ENCODE measurements at places on chromosomes 11 and 22.

DNA sequence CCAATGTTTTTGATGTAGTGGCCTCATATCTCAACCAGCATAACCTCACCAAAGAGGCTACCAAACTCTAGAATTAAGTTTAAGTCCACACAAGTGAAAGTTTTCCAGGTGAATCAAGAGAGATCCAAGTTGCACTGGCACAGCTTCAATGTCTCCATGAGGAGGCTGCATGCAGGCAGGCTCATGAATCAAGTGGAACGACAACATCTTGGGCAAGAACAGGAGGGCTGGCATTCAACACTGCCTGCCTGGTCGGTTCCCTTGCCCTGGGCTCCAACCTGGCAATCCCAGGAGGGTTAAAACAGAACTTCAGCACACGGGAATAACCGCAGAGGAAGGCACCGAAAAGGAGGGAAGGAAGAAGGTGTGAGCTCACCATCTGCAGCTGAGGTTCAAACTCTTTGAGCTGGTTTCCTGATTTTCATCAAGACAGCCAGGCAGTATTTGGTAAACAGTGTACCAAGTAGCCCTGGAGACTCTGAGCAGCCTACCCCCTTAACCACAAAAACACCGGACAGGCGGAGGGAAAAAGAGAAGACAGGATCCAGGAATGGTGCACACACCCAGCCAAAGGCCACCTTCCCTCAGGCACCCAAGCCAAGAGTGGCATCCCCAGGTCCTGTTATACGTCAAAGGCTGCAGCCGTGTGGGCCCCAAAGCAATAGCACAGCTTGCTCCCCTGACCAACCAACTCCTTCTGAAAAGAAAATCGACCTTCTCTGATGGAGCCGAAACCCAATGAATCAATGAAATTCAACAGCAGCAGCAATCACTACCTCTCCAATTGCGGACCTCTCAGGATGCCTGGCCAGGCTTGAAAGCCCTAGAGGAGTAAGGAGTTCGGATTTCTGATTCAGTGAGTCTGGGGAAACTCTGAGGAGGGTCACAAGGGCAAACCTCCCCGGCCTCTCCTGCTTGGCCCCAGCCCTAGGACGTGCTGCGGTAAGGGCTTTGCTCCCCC is 1.3 kb downstream of the PACSIN2 start:
- H3K4me1 ChIP-seq: peaks cover 9% of the 10 kb centered on the region
- peak overlapping the region; percentile 100 for H3K4me3 ChIP-seq
- H3K27me3 ChIP-seq: no peaks in the 10 kb centered on the region
- DNase-seq: peak; percentile 35

- no peak for DNase-seq
- no peak overlapping the region for H3K4me3 ChIP-seq
- H3K4me1 ChIP-seq: peaks cover 27% of the 10 kb centered on the region
- H3K36me3 ChIP-seq: peaks cover 48% of the 10 kb centered on the region
- no peaks in the 10 kb centered on the region for H3K27me3 ChIP-seq
- no peak overlapping the region for H3K27ac ChIP-seq
Observed at GRCh38 chr22:37563153-37564081, 3.1 kb downstream of the CDC42EP1 start.

DNA sequence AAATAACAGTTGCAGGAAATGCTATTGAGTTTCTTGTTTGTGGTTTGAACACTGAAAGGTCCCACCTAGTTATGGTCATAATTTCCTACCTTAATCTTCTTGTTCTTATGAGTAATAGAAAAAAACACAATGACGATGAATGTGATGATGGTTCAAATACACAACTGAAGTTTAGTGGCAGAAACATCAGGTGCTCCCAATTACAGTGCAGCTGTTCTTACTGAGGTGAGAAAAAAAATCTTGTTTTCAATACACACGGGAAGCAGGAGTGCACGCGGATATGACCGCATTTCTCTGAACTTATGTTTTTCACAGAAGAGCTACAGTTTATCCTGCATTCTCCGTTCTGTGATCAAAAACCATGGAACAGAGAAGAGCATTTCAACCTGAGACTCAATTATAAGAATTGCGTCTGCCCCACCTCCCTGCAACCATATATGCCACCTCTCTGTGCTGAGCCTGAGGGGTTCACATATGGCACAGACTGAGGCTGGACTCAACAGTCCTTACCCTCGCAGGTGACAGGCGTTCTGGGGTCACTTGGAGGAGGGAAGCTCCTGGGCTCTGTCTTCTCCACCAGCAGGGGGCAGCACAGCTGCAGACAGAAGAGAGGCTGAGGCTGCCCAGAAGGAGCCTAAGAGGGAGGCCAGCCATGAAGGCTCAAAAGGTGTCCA is 99.7 kb upstream of the IGLL5 start:
- no peak overlapping the region for H3K27ac ChIP-seq
- no peak overlapping the region for H3K4me3 ChIP-seq
- no peaks in the 10 kb centered on the region for H3K4me1 ChIP-seq
- H3K36me3 ChIP-seq: no peaks in the 10 kb centered on the region

DNA sequence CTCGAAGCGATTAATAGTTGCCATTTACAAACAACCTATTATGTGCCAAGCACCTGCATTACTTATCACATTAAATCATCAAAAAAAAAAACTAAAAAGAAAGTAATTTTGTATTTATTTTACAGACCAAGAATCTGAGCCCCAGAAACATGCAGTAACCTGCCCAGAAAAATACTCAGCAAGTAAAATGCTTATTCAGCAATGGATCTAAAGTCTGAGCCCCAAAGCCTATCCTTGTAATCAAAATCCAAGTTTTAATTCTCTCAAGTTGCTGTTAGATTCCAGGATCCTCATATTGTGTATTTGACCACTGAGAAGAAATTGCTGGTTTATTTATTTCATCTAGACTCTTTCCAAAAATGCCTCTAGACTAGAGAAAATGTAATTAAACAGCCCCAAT is 783.3 kb upstream of the API5 start:
- H3K4me3 ChIP-seq: no peak overlapping the region
- peaks cover 9% of the 10 kb centered on the region for H3K4me1 ChIP-seq
- no peaks in the 10 kb centered on the region for H3K27me3 ChIP-seq
- no peak for DNase-seq

DNA sequence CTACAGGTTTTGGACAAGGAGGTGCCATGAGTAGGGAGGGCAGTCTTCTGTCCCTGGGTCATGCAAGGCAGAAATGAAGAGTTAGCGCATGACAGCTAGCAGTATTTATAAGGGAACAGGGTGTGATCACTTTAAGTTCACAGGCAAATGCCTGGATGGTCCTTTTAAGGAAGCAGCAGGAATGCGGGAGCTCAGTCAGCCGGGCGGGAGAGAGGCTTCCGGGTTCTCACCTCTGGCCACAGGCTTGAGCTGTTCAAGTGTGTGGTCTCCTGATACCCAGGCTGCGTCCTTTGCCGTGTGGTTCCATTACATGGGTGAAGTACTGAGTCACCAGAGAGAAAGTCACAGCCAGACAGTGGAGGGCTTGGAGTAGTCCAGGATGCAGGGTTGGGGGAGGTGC is 105.4 kb downstream of the BCR start:
- H3K27me3 ChIP-seq: no peaks in the 10 kb centered on the region
- H3K36me3 ChIP-seq: peaks cover 88% of the 10 kb centered on the region
- peaks cover 8% of the 10 kb centered on the region for H3K4me1 ChIP-seq
- H3K27ac ChIP-seq: no peak overlapping the region
- H3K4me3 ChIP-seq: no peak overlapping the region
- no peak for DNase-seq

DNA sequence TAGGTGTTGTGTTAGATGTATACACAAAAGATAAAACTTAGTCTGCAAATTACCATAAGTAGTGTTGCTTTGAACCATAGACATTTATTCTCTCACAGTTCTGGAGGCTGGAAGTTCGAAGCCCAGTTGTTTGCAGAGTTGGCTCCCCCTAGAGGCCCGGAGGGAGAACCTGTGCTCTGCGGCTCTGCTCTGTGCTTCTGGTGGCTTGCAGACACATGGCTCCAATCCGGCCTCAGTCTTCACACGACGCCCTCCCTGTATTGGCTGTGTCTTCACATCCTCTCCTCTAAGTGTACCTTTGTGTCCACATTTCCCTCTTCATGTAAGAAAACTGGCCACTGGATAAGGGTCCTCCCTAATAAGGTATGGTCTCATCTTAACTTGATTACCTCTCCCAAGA is 128.4 kb downstream of the OPCML start:
- H3K27ac ChIP-seq: no peak overlapping the region
- H3K36me3 ChIP-seq: no peaks in the 10 kb centered on the region
- no peaks in the 10 kb centered on the region for H3K27me3 ChIP-seq
- no peak overlapping the region for H3K4me3 ChIP-seq

GRCh38 chr11:65862941-65863888 is 3.0 kb downstream of the MUS81 start:
- peaks cover 8% of the 10 kb centered on the region for H3K4me1 ChIP-seq
- no peak overlapping the region for H3K4me3 ChIP-seq
- peaks cover 65% of the 10 kb centered on the region for H3K36me3 ChIP-seq
- no peak overlapping the region for H3K27ac ChIP-seq
- H3K27me3 ChIP-seq: no peaks in the 10 kb centered on the region

- H3K4me1 ChIP-seq: no peaks in the 10 kb centered on the region
- H3K27ac ChIP-seq: no peak overlapping the region
- no peaks in the 10 kb centered on the region for H3K36me3 ChIP-seq
- no peaks in the 10 kb centered on the region for H3K27me3 ChIP-seq
Observed at GRCh38 chr11:87275176-87275575, 237.4 kb downstream of the TMEM135 start.

- H3K4me3 ChIP-seq: no peak overlapping the region
- no peak for DNase-seq
- H3K27me3 ChIP-seq: no peaks in the 10 kb centered on the region
- no peaks in the 10 kb centered on the region for H3K36me3 ChIP-seq
- H3K27ac ChIP-seq: no peak overlapping the region
- H3K4me1 ChIP-seq: no peaks in the 10 kb centered on the region
Observed at GRCh38 chr11:32382339-32383049, 52.8 kb downstream of the WT1 start.

- DNase-seq: no peak
- no peaks in the 10 kb centered on the region for H3K27me3 ChIP-seq
- H3K4me1 ChIP-seq: peaks cover 6% of the 10 kb centered on the region
- H3K4me3 ChIP-seq: no peak overlapping the region
- H3K36me3 ChIP-seq: no peaks in the 10 kb centered on the region
Observed at GRCh38 chr11:16012125-16012751, 344.1 kb downstream of the SOX6 start.

DNA sequence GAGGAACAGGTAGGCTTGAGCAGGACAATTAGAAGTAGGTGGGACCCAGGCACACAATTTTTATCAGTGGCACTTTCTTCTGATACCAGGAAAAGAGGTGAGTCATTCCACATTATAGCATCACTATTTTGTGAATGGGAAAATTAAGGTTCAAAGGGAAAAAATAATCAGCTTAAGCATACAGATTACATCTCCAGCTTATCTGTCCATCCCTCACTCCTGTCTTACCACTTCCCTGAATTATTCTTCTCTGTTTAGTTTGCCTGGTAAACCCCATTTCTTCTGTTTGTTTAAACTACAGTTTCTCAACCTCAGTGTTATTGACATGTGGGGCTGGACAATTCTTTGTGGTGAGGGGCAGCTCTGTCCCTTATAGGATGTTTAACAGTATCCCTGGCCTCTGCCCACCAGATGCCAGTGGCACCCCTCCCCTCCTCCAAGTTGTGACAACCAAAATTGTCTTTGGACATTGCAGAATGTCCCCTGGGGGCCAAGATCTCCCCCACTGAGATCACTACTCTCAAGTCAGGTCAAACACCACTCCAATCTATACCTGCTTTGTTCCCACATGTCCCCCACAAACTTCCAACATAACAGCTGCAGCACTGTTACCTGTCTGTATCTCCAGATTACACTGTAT is 8.5 kb upstream of the XBP1 start:
- peaks cover 2% of the 10 kb centered on the region for H3K4me1 ChIP-seq
- DNase-seq: no peak
- peaks cover 4% of the 10 kb centered on the region for H3K36me3 ChIP-seq
- H3K27me3 ChIP-seq: no peaks in the 10 kb centered on the region

GRCh38 chr11:84163116-84163515 is 876.9 kb upstream of the CCDC90B start:
- no peaks in the 10 kb centered on the region for H3K27me3 ChIP-seq
- DNase-seq: no peak
- no peak overlapping the region for H3K4me3 ChIP-seq
- H3K36me3 ChIP-seq: no peaks in the 10 kb centered on the region

DNA sequence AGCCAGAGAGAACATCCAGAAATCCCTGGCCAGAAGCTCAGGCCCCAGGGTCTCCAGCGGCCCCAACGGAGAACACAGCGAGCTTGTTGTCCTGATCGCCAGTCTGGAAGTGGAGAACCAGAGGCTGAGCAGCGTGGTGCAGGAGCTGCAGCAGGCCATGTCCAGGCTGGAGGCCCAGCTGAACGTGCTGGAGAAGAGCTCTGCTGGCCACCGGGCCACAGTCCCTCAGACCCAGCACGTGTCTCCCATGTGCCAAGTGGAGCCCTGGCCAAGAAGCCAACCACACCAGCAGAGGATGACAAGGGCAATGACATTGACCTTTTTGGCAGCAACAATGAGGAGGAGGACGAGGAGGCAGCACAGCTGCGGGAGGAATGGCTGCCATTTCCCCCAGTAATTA is 20.6 kb upstream of the SCGB1D1 start:
- no peak for DNase-seq
- H3K27ac ChIP-seq: no peak overlapping the region
- H3K27me3 ChIP-seq: peaks cover 2% of the 10 kb centered on the region
- no peaks in the 10 kb centered on the region for H3K36me3 ChIP-seq

DNA sequence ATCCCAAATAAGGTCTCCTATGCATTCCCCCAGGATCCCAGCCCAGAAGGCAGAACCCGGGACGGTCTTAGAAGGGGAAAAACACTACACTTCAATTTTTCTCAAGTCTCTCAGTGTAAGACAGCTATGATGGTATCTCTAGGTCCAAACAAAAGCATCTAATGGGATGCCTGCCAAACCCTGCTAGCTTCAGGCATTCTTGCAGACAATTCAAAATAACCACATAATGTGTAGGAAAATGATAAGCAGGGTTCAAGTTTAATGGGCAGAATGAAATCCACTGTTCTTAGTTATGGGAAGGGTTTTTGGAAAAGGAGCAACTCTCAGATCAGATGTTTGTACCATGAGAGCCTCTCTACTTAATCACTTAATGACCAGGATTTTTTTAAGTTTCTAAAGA is 119.8 kb upstream of the ANO1 start:
- no peaks in the 10 kb centered on the region for H3K36me3 ChIP-seq
- no peak for DNase-seq
- no peak overlapping the region for H3K4me3 ChIP-seq
- no peaks in the 10 kb centered on the region for H3K27me3 ChIP-seq
- H3K4me1 ChIP-seq: no peaks in the 10 kb centered on the region
- H3K27ac ChIP-seq: no peak overlapping the region

GRCh38 chr11:10327254-10327653 is 22.4 kb downstream of the ADM start:
- no peak overlapping the region for H3K27ac ChIP-seq
- H3K4me3 ChIP-seq: no peak overlapping the region
- no peaks in the 10 kb centered on the region for H3K27me3 ChIP-seq
- DNase-seq: no peak

All from neuronal stem cell (in vitro differentiated cells).